ENCODE measurements at places on chromosomes 3 and 15. TPM values are rescaled to one million over a fixed set of nuclear protein-coding genes. Genes with fewer than 3 reads are reported as not detected.
A peak's percentile ranks its signal among the peaks of the same experiment; 100 is the strongest.

The ADAMTS9 gene
- total RNA-seq: not detected

The HTR3E gene
- total RNA-seq: not detected

The KCNMB2 gene
- total RNA-seq: not detected

The LRRC15 gene
- not detected for total RNA-seq

The ARPP21 gene
- not detected for total RNA-seq

The ZMYND10 gene
- 1.2 TPM for total RNA-seq

The TMCO5A gene
- total RNA-seq: not detected

The UBAP1L gene
- total RNA-seq: 6.3 TPM

The GABRR3 gene
- not detected for total RNA-seq

The SAMMSON gene
- not detected for total RNA-seq

The ITGB5 gene
- 1.6 TPM for total RNA-seq

The DNAH12 gene
- 0.26 TPM for total RNA-seq

The CADPS gene
- not detected for total RNA-seq

The PLSCR2 gene
- not detected for total RNA-seq

The NRROS gene
- total RNA-seq: 20.6 TPM

The SLC6A11 gene
- total RNA-seq: not detected

The RASGRP1 gene
- total RNA-seq: 183 TPM

DNA sequence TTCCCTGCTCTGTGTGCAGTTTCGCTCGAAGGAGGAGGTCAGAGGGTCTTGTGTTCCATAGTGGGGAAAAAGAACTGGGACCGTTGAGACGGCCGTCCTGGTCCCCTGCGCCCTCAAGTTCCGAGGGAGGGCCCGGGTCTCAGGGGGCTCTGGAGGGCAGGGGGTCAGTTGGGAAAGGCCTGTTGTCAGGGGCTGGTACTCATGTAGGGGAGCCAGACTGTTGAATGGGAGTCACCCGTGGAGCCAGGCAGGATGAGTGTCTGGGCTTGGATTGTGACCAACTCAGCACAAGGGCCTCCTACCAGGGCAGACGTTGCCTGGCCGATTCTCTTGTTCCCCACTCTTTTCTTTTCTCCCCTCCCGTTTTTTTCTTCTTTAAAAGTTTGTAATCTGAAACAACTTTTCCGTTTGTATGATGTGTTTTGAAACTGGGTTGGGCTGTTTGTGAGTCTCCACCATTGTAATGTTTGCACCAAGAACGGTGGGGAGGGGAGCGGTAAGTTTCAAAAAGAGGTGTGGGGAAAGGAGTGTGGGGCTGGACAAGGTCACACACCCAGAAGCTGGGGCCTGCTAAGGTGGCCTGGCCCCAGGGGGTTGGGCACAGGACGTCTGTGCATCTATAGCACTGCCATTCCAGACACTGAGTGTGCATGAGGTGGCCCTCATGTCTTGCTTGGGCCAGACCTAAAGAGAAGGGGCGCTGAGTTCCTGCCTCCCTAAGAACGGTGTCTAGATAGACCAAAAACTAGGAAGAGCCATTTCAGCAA lies 1.1 kb downstream of the CMTM7 start:
- peak; percentile 33 for DNase-seq

GRCh38 chr3:179416681-179417080 lies 34.6 kb downstream of the GNB4 start:
- no peak for DNase-seq

DNA sequence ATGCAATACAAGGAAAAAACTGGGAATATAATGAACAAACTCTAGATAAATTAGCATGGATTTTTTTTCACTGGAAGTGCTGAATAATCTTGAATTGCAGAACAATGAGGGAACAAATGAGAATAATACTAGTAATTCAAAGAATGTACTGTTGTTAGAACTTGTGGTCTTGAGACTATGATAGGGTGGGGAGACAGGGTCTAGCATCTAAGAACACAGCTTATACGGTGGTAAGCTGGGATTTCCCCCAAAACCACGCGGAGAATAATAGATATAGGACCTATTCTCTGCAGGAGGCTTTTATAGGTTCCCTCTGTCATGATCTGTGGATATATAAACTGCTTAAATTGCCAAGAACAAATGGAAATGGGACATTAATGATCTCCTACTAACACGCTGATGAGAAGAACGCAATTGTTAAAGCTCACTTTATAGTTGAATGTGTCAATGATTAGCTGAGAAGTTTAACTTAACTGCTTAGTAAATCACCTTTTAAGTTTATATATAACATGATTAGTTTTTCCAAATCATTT lies 692.3 kb downstream of the ZPLD1 start:
- no peak for DNase-seq

GRCh38 chr15:49096090-49096750 lies 50.0 kb upstream of the SECISBP2L start:
- DNase-seq: no peak

- no peak for DNase-seq
These were observed 77.2 kb upstream of the VGLL4 start for GRCh38 chr3:11720917-11721411.

- DNase-seq: no peak
These were observed 91.6 kb downstream of the FEZF2 start for GRCh38 chr3:62281726-62282125.

DNA sequence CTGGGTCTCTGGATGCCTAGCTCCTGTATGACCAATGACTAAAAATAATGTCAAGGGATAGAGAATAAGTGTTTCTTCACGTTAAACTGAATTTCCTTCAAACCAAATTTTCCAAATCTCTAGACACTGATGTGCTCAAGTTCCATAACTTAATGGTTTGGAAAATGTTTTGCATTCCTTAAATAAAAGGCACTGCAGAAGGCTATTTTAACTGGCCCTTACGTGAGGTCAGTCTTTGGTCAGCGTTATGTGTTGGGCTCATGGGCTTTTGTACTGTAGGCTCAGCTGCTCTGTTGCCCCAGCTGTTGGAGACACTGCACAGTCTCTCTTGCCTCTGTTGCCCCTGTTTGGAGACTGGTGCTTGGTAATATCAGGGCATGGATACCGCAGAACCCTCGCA lies 188.5 kb downstream of the TPRG1 start:
- DNase-seq: no peak

- DNase-seq: no peak
These were observed 35.6 kb downstream of the ALCAM start for GRCh38 chr3:105402287-105402801.

DNA sequence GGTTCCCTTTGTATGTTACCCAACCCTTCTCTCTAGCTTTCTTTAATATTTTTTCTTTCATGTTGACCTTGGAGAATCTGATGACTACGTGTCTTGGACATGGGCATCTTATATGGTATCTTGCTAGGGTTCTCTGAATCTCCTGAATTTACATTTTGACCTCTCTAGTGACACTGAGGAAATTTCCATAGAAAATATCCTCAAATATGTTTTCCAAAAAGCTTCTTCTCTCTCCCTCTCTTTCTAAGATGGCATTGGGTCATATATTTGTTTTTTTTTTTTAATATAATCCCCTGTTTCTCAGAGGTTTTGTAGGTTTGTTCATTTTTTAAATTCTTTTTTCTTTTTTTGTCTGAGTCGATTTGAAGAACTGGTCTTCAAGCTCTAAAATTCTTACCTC lies 184.0 kb upstream of the TMC3 start:
- DNase-seq: no peak

- no peak for DNase-seq
These were observed 25.2 kb downstream of the NMNAT3 start for GRCh38 chr3:139652561-139652960.

- DNase-seq: no peak
These were observed 500.8 kb downstream of the CNTN4 start for GRCh38 chr3:2599471-2599870.

DNA sequence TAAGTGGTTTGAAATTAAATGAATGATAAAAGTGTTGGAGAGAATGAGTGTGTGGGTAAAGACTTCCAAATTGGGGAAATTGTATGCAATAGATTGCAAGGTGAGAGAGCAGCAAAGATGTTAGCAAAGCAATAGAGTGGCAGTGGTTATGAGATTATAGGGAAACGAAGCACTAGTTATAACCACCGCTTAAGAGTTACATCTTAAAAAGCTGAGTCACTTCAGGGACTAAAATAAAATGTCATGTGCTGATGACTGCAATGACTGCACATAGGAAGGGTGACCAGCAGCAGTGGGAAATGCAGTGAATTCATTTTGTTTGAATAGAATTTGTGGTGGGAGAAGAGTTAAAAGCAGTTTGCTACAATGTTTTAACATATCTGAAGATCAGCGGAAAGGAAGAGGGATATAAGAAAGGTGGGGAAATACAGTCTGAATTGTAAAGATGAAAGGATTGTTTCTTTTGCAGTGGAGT lies 127.3 kb downstream of the RAP2B start:
- no peak for DNase-seq

- no peak for DNase-seq
These were observed 368.2 kb downstream of the GABRG3 start for GRCh38 chr15:27339138-27339537.

- DNase-seq: no peak
These were observed 12.2 kb upstream of the TSEN2 start for GRCh38 chr3:12472000-12472610.

- DNase-seq: no peak
These were observed 361.4 kb upstream of the CFAP20DC start for GRCh38 chr3:59411186-59411585.

DNA sequence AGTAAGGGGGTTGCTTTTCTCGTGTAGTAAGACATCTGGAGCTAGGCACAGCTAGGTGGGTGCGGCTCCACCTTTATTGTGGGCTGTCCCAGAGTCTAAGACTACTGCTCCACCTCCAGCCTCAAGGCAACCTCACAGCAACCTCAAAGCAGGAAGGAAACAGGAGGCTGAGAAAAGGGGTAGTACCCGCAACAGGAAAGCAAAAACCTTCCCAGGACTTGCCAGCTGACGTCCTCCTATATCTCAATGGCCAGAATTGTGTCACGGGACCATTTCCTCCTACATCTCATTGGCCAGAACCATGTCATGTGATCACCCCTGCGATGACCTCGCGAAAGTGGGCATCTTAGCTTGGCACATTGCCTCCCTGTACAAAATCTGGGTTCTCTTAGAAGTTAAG lies 4.3 kb upstream of the GPR160 start:
- peak; percentile 35 for DNase-seq

GRCh38 chr15:83477172-83477807 lies 30.1 kb downstream of the SH3GL3 start:
- DNase-seq: no peak

GRCh38 chr15:69880571-69881301 lies 217.0 kb downstream of the TLE3 start:
- no peak for DNase-seq

- DNase-seq: no peak
These were observed 99.2 kb upstream of the TMC3 start for GRCh38 chr15:81473177-81473576.

DNA sequence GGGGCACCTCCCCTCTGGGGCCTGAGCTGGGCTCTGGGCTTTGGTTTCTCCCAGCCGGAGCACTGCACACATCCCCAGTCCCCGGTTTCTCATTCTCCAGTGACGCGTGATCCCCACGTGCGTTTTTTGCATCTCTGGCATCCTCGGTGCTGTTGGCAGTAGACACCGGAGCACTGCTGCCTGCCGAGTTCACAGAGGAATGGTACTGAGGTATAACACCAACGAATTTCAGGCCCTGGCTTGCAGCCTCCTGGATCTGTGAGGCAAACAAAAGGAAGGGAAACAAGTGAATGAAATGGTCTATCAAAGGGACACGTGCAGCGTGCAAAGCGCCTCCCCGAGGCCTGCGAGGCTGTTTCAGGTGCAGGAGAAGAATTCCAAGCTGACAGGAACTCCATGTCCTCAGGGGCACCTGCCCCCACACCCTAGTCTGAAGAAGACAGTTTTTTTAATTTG lies 112.9 kb downstream of the OXNAD1 start:
- no peak for DNase-seq

DNA sequence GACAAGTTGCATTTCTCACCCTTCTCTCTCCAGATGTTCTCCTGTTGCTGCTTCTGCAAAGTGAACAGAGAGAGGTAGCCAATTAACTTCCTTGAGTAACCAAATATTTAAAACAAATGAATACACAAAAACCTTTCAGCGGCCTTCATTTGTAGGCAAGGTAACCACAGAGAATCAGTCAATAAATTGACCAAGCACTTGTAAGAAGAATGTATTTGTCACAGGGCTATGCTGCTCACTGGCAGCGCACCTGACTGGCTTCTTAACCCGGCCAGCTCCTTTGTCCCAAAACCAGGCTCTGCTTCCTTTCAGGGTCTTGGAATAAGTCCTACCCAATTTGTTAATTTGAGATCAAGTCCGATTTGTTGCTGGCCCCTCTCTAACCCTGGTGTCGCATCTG lies 43.5 kb upstream of the STXBP5L start:
- no peak for DNase-seq

GRCh38 chr3:173988909-173989308 lies 591.4 kb downstream of the NLGN1 start:
- DNase-seq: no peak

DNA sequence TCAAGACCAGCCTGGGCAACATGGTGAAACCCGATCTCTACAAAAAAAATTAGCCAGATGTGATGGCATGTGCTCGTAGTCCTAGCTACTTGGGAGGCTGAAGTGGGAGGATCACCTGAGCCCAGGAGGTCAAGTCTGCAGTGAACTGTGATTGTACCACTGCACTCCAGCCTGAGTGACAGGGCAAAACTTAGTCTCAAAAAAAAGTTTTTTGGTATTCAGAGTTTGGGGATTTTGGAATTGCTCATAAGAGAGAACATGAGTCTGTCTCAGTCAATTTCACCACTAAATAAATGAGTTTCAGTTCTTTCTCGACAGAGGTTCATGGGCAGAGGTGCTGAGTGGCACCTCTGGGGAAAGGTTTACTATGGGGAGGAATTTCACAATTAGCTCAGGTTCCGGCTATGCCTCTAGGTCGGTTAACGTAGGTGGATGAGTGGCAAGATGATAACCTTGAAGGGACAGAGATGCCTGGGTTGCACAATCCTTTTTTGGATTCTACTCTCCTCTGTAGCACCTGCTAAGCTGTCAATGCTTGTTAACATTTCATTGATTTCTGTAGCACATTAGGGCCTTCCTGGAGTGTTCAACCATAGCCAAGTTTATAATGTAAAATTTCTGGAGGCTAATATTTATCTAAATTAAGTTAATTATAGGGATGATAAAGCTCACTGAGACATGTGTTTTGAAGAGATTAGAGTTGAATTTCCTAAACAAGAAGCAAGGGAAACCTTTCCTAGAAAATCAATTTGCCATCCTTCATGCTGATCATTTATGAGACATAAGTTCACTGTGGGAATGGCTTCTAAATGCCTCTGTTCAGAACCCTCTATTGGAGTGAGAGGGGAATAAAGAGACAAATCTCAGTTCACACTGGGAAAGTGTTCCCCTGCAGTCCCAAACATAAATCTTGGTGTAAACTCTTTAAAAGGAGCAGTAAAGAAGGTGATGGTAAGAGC lies 37.4 kb upstream of the DCP1A start:
- no peak for DNase-seq

DNA sequence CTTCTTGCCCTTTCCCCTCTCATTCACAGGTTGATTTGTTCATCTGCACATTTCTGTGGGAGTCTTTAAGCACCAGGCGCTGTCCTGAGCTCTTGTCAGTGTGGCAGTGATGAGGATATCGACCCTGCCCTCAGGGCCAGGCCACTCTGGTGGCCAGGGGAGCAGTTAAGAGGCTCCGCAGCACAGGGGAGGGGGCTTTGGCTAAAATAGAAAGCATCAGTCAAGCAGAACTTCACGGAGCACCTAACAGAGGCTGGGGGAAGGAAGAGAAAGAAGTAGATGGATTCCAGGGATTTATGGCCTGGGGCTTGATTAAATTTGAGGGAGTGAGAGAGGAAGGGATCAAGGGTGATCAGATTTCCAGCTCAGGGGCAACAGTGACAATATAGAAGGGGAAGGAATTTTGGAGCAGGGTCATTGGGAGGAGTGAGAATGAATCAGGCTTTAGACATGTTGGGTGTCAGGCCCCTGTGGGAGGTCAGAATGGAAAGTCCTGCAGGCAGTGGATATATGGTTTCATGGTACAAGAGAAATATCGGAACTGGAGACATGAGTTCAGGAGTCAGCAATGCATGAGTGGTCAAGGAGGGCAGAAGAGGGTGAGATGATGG lies 73.0 kb upstream of the GLCE start:
- no peak for DNase-seq

Data from activated T-cell treated with anti-CD3 and anti-CD28 coated beads, Interleukin-2, amount 50 U/mL, for 72 hours (primary cell).